A673 (cell line): ENCODE measurements at places on chromosomes 2 and 18. TPM values are rescaled to one million over a fixed set of nuclear protein-coding genes. Genes with fewer than 3 reads are reported as not detected.

Gene ERBB4
- total RNA-seq, result 37.5 and 40.6 TPM in 2 replicates

Gene MAPK4
- total RNA-seq, result 0.62 and 0.63 TPM in 2 replicates

Gene DNMT3A
- 109 and 123 TPM in 2 replicates for total RNA-seq

Gene SCG2
- 26.2 and 27.0 TPM in 2 replicates for total RNA-seq

Gene C2orf66
- total RNA-seq, result 0.28 TPM in 1 of 2 replicates, not detected in the other

DNA sequence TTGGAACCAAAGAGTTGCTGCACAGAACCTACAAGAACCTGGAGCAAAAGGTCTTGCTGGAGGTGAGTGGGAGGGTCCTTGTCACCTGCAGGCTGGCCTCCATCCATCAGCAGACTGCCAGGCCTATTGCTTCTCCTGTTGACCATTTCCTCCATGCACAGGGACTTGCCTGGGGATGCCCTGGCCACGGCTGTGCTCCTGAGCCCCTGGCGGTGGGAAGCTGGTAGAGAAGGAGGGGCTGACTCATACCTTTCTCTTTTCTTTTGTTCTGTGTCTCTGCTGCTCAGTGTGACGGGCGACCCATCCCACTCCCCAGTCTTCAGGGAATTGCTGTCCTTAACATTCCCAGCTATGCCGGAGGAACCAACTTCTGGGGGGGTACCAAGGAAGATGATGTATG lies 102.6 kb downstream of the DGKD start:
- DNase-seq, result no peak

- DNase-seq, result no peak
These were observed 782 bp downstream of the FAM228B start for GRCh38 chr2:24123922-24124580.

- no peak for DNase-seq
These were observed 36.0 kb downstream of the WDFY1 start for GRCh38 chr2:223909001-223909741.

DNA sequence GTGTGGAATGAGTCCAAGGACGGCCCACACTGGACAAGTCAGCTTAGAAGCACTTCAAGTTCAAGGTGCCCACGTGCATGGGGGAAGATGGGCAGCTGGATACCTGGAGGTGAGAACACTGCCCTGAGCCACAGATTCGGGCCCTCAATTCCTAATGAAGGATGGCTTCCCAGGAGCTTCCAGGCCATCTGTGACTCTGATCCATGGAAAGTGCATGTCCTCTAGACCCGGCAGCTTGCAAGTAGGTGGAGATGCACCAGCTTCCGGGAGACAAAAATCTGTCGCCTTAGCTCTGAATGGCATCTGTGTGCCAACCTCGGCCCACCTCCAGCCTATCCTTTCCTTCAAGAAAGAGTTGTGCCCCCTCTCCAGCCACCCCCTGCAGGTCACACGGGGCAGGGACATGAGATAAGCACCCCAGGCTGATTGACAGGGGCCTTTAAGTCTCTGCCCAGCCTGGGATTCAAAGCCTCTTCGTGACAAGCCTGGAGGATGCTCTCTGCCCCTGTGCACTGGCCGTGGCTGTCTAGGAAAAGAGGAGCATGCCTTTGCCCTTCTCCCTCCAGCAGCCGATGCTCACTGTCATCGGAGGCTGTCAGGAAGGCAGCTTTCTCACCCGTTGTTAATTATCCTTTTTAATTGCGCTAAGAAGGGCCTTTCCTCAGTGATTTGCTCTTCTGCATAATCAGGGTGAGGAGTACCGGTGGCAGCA lies 65.5 kb downstream of the BIN1 start:
- no peak for DNase-seq

DNA sequence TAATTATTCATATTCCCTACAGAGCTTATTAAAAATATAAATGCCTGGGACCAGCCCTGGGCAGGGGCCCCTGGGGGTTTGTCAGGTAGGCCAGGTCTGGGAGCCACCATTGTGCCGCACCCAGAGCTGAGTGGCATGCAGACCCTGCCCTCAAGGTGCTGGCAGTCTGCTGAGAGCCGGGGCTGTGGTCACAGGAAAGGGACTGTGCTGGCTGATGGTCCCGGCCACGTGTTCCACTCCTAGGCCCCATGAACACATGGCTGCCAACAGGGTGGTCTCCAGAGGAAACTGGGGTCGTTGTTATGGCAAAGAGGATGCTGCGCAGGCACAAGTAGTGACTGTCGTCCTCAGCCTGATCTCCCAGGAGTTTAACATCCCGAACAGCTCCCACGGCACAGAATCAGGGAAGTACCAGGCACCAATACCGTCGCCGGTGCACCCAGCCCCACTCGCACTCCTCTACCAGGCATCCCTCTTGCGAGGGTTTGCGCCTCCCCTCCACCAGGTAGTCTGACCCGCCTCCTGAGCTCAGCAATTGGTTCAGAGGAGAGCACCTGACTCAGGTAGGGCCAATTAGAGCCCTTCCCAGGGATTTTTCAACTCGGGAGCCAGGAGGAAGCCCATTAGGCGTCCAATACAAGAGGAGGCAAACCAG lies 39.2 kb upstream of the BIN1 start:
- DNase-seq, result no peak
